ENCODE measurements at places on chromosomes 12 and 14. TPM values are rescaled to one million over a fixed set of nuclear protein-coding genes. Genes with fewer than 3 reads are reported as not detected.
A peak's percentile ranks its signal among the peaks of the same experiment; 100 is the strongest.

- DNase-seq: no peak
- H3K4me1 ChIP-seq: no peaks in the 10 kb centered on the region
- peaks cover 3% of the 10 kb centered on the region for H3K27me3 ChIP-seq
- H3K27ac ChIP-seq: no peak overlapping the region
- no peak overlapping the region for H3K4me3 ChIP-seq
- no peaks in the 10 kb centered on the region for H3K36me3 ChIP-seq
These were observed 9.8 kb upstream of the RMST start for GRCh38 chr12:97452839-97453238.

DNA sequence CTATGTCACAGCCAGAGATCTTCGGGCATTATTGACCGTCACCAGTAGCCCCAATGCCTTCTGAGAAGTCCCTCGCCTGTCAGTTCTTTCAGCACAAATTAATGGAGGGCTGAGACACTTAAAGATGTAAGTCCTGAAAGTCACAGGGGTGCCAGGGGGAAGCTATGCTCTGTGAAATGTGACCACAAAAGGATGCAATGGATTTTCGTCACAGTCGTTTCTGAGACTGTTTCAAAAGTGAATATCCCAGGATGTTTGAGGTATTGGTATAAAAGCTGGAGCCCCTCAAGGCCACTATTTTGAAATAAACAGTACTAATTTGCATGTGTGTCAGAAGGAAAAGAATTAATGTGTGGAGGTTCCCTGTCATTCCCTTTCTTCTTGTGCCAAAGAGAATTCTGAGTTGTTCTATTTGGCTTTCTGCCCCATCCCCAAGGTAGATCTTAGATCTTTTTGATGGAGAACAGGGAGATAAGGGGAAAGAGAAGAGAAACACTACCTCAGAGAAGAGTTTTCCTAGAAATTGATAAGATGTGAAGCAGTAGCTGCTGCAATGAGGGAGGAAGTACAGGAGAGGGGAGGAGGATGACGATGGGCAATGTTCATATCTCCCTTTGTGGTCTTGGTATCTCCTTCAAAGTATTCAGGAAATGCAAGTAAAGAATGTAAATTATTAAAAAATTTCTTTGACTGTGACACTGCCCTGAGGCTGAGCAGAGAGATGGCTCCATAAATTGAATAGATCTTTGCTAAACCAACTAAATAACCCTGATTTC, 101.8 kb upstream of the NAP1L1 start:
- no peak for DNase-seq
- H3K36me3 ChIP-seq: no peaks in the 10 kb centered on the region
- H3K4me3 ChIP-seq: no peak overlapping the region
- H3K27me3 ChIP-seq: peaks cover 37% of the 10 kb centered on the region

DNA sequence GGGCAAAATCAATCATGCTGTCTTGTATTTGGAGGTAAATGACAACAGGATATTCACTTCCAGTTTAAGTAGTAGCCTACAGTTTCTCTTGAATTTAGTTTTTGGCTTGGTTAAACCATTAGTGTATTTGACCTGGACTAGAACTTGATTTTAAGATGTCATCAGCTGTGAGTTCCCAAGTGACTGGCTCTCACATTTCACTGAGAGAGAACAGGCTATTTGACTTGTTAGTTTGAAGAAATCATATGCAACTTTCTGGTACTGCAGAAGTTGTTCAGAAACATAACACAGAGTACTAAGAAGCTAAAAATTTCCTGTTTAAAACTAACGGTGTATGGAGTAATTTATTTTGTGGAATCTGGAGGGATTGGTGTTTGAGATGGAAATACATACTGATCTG, 22.3 kb downstream of the MNAT1 start:
- H3K36me3 ChIP-seq: peaks cover 30% of the 10 kb centered on the region
- peak overlapping the region; percentile 54 for H3K27ac ChIP-seq
- no peak for DNase-seq

DNA sequence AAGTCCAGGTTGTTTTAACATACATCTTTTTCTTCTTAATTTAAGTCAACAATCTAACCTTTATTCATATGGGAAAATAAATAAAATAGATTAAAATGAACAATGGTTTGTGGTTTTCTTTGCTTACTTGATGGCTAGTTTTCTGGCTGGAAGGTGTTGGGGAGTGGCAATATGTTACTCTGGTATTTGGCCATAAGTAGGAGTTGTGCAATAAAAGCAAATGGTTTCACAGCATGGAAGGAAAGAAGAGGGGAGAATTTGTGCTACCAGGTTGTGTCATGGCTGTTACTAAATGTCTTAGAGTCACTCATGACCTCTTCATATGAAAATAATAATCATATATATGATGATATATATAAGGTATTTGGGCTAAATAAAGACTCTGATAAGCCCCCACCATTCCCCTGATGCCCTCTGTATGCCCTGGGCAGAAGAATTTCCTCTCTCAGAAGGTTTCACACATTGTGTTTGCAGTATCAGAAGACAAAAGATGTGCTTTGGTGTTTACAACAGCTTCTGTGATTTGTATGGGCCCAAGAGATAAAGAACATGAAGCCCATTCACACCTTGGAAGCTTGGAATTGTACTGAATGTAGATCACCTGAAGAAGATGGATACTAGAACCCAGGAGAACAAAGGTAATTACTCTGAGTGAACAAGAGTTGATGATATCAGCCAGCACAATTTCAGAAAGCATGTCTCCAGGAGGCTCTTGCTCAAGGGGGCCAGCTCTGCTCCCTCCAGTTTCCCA, 160.9 kb downstream of the ALG10B start:
- H3K27me3 ChIP-seq: no peaks in the 10 kb centered on the region
- no peak for DNase-seq
- no peak overlapping the region for H3K4me3 ChIP-seq
- H3K27ac ChIP-seq: no peak overlapping the region

DNA sequence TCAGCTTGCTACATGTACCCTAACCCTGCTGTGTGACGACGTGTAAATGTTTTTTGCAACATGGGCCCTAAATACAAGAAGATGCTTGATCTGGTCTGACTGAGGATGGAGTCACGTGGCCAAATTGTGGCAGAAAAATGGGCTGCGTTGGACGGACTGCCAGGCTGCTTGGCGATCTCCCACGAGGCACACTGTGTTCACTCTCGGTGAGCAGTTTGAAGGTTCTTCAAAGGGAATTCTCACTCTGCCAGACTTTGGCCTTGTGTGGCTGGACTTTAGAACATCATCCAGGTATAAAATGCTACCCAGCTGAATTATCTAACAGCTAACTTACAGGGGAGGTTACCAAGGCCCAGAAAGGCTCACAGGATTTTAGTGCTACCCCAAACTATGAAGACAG, 85.1 kb downstream of the KDM2B start:
- H3K27ac ChIP-seq: peak overlapping the region; percentile 42
- no peak overlapping the region for H3K4me3 ChIP-seq
- H3K27me3 ChIP-seq: no peaks in the 10 kb centered on the region
- H3K4me1 ChIP-seq: peaks cover 30% of the 10 kb centered on the region
- peaks cover 15% of the 10 kb centered on the region for H3K36me3 ChIP-seq
- no peak for DNase-seq

GRCh38 chr12:79407671-79408622, 282.8 kb downstream of the PAWR start:
- no peaks in the 10 kb centered on the region for H3K36me3 ChIP-seq
- no peak for DNase-seq
- no peak overlapping the region for H3K4me3 ChIP-seq
- H3K27ac ChIP-seq: no peak overlapping the region
- H3K4me1 ChIP-seq: no peaks in the 10 kb centered on the region

GRCh38 chr12:8493084-8493483, 20.2 kb upstream of the CLEC4D start:
- peak; percentile 85 for DNase-seq
- H3K4me3 ChIP-seq: no peak overlapping the region
- H3K27ac ChIP-seq: peak overlapping the region; percentile 26
- H3K36me3 ChIP-seq: peaks cover 4% of the 10 kb centered on the region
- H3K4me1 ChIP-seq: peaks cover 27% of the 10 kb centered on the region
- H3K27me3 ChIP-seq: peaks cover 75% of the 10 kb centered on the region

GRCh38 chr12:92110083-92110640, 35.5 kb downstream of the BTG1 start:
- no peaks in the 10 kb centered on the region for H3K27me3 ChIP-seq
- H3K4me3 ChIP-seq: no peak overlapping the region
- H3K36me3 ChIP-seq: peaks cover 3% of the 10 kb centered on the region
- H3K4me1 ChIP-seq: peaks cover 24% of the 10 kb centered on the region
- no peak for DNase-seq

GRCh38 chr14:104333646-104334423, 195.4 kb downstream of the KIF26A start:
- H3K36me3 ChIP-seq: no peaks in the 10 kb centered on the region
- H3K27ac ChIP-seq: no peak overlapping the region
- no peaks in the 10 kb centered on the region for H3K4me1 ChIP-seq
- H3K27me3 ChIP-seq: peaks cover 8% of the 10 kb centered on the region
- no peak overlapping the region for H3K4me3 ChIP-seq
- no peak for DNase-seq

GRCh38 chr12:67002720-67003119, 266.4 kb upstream of the CAND1 start:
- H3K27ac ChIP-seq: no peak overlapping the region
- no peaks in the 10 kb centered on the region for H3K4me1 ChIP-seq
- H3K27me3 ChIP-seq: peaks cover 7% of the 10 kb centered on the region

GRCh38 chr12:52247622-52248540, 14.8 kb downstream of the KRT7 start:
- no peak for DNase-seq
- H3K27me3 ChIP-seq: peaks cover 13% of the 10 kb centered on the region
- H3K36me3 ChIP-seq: peaks cover 12% of the 10 kb centered on the region
- H3K27ac ChIP-seq: peak overlapping the region; percentile 73

DNA sequence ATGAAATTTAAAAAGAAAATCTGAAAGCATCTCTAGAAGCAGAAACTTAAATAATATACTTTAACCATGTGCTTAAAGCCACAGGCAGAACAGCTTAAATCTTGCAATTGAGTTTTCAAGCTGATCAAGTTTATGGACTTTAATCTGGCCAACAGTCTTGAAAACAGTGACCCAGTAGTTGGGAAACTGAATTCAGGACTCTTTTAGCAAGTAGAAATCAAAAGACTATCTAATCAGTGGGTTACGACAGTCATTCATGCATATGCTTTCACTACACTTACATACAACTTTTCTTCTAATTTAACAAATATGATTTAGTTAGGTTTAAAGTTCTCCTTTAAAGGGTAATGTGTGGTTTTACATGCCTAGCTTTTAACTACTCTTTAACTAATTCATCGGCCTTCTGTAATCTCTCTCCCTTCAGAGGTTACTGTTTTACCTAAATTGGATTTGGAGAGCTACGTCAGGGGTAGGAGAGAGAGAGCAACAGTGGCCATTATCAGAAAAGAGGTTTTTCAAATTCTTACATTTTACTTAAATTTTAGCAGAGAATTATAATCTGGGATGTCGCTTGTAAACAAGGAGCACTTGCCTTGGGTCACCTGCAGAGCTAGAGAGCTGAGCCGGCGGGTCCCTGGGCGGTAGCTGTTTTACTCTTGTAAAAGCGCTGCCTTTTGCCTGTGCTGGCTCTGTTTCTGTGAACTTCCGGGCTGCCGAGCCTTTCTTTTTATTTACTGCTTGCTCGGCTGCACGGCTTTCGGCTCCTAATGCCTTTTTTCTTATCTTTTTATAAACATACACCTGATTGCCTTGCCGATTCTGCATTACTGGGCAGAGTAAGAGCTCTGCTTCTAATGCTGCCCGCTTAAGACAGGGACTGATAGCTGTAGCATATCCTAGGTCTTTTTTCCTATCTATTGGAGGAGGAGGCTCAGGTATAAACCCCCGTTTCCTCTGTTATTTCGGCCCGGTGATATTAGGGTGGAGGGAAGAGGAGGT, 17.4 kb upstream of the LYZ start:
- peaks cover 34% of the 10 kb centered on the region for H3K4me1 ChIP-seq
- H3K27ac ChIP-seq: peak overlapping the region; percentile 92
- peak; percentile 74 for DNase-seq
- H3K27me3 ChIP-seq: no peaks in the 10 kb centered on the region
- H3K4me3 ChIP-seq: peak overlapping the region; percentile 76
- H3K36me3 ChIP-seq: no peaks in the 10 kb centered on the region

GRCh38 chr14:91019673-91020072, 40.8 kb downstream of the RPS6KA5 start:
- H3K27ac ChIP-seq: no peak overlapping the region
- H3K36me3 ChIP-seq: peaks cover 45% of the 10 kb centered on the region
- no peaks in the 10 kb centered on the region for H3K27me3 ChIP-seq
- H3K4me3 ChIP-seq: no peak overlapping the region
- DNase-seq: no peak

- no peak overlapping the region for H3K27ac ChIP-seq
- H3K4me1 ChIP-seq: peaks cover 9% of the 10 kb centered on the region
- H3K4me3 ChIP-seq: no peak overlapping the region
- H3K27me3 ChIP-seq: peaks cover 13% of the 10 kb centered on the region
- DNase-seq: no peak
These were observed 56.1 kb downstream of the MAP1LC3B2 start for GRCh38 chr12:116615141-116615861.

- H3K27ac ChIP-seq: no peak overlapping the region
- H3K4me1 ChIP-seq: no peaks in the 10 kb centered on the region
- no peak for DNase-seq
These were observed 299.5 kb upstream of the NOS1 start for GRCh38 chr12:117660896-117661295.

GRCh38 chr12:117046011-117046369, 53.2 kb downstream of the TESC start:
- H3K27ac ChIP-seq: no peak overlapping the region
- peaks cover 5% of the 10 kb centered on the region for H3K36me3 ChIP-seq
- no peak for DNase-seq
- peaks cover 5% of the 10 kb centered on the region for H3K4me1 ChIP-seq
- H3K27me3 ChIP-seq: no peaks in the 10 kb centered on the region

- H3K27ac ChIP-seq: peak overlapping the region; percentile 70
- H3K4me3 ChIP-seq: no peak overlapping the region
- DNase-seq: peak; percentile 76
These were observed 80.6 kb downstream of the APAF1 start for GRCh38 chr12:98725476-98726247.

DNA sequence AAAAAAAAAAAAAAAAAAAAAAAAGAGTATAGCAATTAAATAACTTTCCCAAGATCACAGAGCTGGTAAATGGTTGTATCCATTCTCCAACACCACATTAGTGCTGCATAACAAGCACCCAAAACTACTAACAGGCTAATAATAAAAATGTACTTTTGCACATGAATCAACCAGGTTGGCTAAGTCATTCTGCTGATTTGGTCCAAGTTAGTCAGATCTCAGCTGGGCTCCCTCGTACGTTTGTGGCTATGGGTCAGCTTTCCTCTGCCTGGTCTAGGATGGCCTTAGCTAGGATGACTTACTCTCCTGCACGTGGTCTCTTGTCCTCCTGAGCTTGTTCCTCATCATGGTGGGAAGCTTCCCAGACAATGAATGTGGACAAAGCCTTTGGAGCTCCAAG, 7.9 kb upstream of the PLEKHG6 start:
- H3K27ac ChIP-seq: no peak overlapping the region
- H3K36me3 ChIP-seq: no peaks in the 10 kb centered on the region
- H3K4me1 ChIP-seq: no peaks in the 10 kb centered on the region
- DNase-seq: no peak

NXPH4 gene
- total RNA-seq: 0.58 TPM

WNT1 gene
- total RNA-seq: 0.87 TPM

PPM1A gene
- 44.0 TPM for total RNA-seq

CERS5 gene
- total RNA-seq: 55.0 TPM

PRKCH gene
- 304 TPM for total RNA-seq

NKX2-1 gene
- not detected for total RNA-seq

Data from activated CD8-positive, alpha-beta memory T cell treated with anti-CD3 and anti-CD28 coated beads, Interleukin-2, amount 10 ng/mL, durations not matched to agents 7 days and 5 days (primary cell).